HFF-Myc (cell line): ENCODE measurements at places on chromosomes 7 and 10.
A peak's percentile ranks its signal among the peaks of the same experiment; 100 is the strongest.

GRCh38 chr10:110425684-110426293, 71.9 kb upstream of the DUSP5 start:
- peak; percentile 71 for DNase-seq

- no peak for DNase-seq
Measured at GRCh38 chr10:90879062-90879461, 7.3 kb downstream of the RPP30 start.

DNA sequence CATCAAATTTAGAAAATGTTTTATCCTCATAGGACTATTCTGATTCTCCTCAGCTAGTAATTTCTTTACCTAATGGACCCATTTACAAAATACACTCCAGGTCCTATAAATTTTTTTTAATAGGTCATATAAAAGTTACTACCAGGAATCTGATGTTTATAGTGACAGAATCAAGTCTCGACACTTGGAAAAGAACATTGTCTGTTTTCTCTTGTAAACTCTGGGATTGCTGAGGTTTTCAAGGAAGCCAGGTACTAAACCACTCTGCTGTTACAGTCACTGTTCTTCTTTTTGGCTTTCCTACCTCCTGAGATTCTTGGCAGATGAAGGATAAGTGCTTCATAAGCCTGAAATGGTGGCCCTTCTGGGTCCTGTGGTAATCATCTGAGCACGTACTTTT, 493.1 kb downstream of the AUTS2 start:
- DNase-seq, result no peak

DNA sequence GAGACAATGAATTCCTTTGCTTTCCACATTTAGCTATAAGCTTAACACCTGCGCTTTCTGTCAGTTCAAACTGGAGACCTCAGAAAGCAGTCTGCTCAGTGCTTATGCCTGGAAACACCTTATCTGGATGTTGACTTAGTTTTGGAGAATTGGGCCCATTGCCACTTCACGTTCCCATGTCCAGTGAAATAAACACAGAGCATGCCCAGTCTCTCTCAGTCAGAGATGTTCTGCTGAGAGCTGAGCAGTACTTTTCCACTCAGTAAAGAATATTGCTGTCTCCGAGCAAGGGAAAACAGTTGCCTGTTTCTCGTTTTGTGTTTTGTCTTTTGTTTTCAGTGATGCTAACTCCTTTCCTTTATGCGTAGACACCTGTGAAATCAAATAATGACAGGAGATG, 83.2 kb upstream of the PRR15 start:
- DNase-seq, result no peak

- no peak for DNase-seq
Measured at GRCh38 chr7:2512179-2512661, 7.4 kb upstream of the LFNG start.

- no peak for DNase-seq
Measured at GRCh38 chr7:71286336-71286735, 154.4 kb downstream of the GALNT17 start.

- no peak for DNase-seq
Measured at GRCh38 chr7:115679976-115680375, 350.6 kb downstream of the TFEC start.

DNA sequence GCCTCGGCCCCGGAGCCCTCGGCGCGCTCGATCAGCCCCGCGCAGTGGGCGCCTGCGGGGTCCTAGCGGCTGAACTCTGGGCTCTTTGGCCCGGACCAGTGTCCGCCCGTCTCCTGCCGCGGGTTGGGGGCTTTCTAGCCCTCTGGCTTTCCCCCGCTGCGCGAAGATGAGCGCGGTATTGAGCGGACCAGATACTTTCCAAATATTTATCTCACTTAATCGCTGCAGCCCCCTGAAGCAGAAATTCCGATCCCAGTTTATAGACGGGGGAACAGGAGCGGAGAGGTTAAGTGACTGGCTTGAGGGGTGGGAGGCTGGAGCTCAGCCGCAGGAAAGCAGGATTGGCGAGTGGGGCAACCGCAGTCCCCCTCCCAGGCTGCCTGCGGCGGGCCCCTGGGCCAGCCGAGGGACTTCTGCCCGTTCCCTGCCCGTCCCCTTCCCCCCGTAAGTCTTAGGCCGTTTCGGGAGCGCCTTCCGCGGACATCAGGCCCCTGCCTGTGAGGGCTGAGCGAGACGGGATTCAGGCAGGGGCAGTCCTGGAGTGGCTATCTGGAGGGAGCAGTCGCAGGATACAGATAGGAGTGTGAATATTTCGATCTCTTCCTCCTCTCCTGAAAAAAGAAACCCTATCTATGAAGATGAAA, 565 bp downstream of the STRIP2 start:
- DNase-seq, result no peak

- no peak for DNase-seq
Measured at GRCh38 chr10:36118314-36118713, 476.2 kb upstream of the FZD8 start.

GRCh38 chr7:80637454-80637853, 988 bp upstream of the CD36 start:
- DNase-seq, result no peak

DNA sequence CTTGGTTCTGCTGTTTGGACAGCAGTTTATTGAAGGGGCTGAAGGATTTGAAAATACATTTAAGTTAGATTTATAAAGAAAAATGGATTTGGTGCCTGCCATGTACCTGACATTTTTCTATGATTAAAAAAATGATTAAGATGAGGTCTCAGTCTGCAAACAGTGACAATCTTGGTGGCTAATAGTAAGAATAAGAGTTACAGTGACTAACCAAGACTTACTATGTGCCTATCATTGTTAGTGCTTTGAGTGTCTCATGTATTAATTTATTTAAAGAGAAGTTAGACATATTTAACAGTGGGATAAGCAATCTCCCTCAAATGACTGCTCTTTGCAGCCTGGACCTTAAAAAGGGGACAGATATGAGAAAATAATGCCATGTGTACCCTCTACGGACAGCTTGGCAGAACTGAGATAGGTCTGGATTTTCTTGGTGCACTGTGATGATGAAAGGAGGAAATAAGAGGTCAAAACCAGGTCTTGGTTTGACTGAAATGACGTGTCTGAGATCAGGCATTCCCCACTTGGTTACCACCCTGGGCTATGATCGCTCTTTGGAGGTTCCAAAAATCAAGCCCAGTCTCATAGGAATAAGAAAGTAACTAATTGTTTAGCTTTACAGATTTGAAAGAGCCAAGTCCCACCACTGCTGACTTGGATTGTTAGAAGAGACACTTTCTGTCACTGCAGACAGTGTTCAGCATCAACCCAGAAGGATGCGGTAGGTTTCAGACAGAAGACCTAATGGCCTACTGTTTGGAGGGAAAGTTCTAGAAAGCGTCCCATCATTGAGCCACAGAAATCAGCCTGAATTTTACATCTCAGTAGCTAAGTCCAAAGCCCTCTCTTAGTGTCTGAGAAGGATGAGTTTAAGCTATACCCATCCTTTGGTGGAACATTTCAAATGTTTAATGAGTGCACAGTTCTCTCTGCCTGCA, 2.1 kb downstream of the CASP7 start:
- no peak for DNase-seq

- no peak for DNase-seq
Measured at GRCh38 chr7:87147500-87147899, 4.8 kb upstream of the DMTF1 start.

GRCh38 chr10:128056303-128057050, 69.7 kb downstream of the MKI67 start:
- no peak for DNase-seq

DNA sequence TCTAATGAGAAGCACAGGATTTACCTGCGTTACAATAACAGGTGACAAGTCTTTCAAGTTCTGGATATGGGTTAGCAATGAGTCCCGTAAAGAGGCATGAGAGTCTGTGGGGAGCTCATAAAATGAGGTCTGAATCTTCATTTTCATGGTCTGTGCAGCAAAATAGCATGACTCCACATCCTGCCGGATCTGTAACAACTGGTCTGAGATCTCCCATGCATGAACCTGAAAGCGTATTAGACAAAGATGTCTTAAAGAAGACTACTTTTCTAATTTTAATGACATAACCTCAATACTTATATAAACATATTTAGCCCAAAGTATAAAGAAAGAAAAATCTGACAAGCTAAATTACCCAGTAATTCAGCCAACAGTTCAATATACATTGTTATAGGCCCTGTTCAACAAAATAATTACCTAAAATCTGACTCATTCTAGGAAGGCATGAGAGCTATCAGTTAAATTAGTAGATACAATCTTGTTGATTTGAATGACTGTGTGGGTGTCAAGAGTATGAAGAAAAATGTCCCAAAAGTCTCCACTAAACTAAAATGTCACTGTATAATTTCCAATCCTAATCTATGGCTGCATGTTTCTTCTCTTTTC, 36.9 kb downstream of the TNPO3 start:
- no peak for DNase-seq

GRCh38 chr10:88227342-88228018, 355.6 kb downstream of the RNLS start:
- DNase-seq, result no peak

- no peak for DNase-seq
Measured at GRCh38 chr10:62924344-62924748, 108.2 kb upstream of the EGR2 start.

DNA sequence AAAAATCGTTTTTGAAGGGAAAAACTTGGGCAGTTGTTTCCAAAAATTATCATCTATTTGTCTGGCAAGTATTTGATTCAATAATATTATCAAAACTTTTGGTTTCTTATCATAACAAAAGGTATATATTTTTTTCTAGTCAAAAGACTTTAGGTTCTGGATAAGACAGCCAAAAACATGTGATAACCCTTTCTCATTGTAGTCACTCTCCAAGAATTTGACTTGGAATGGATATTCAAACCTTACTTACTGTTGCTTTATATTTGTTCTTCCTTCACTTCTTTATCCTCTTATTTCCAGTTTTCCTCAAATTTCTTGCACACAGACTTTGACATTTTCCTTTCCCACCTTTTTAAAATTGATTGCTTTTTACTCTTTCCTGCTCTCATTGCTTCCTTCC, 140.9 kb upstream of the FAM3C start:
- DNase-seq, result no peak

GRCh38 chr7:100863406-100863950, 3.7 kb upstream of the TRIP6 start:
- DNase-seq, result no peak

DNA sequence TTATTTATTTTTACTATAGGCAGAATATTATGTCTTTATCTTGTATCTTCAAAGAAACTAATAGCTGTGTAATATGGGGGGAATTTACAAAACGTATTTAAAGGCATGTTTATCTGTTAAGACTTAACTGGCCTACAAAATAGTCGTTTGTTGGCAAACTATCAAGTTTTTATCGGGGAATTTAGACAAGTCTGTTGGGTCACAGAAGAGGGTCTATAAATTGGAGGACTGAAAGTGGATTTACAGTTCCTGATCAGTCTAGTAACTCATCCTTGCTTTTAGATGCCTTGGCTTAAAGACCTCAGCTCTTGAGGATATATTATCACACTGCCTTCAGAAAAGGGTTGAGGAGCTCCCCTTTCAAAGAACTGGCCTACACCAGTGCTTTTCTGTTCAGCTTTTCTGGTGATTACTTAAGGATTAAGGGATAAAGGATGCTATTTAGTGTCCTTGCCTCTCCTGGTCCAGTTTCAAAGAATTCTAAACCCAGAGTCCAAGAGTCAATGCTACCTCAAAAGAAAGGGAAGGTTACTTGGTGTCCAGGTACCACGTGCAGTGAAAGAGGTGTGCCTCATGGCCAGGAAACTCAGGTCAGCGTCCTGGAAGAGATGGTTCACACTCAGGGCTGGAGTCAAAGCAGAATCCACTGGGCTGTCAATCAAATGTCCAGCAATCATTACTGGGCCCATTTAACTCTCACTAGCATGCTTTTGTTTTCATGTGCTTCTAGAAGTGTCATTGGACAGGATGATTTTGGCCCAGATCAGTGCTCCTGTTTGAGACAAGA, 42.9 kb upstream of the ABI1 start:
- no peak for DNase-seq

GRCh38 chr10:34492081-34492480, 323.0 kb downstream of the PARD3 start:
- DNase-seq, result no peak

DNA sequence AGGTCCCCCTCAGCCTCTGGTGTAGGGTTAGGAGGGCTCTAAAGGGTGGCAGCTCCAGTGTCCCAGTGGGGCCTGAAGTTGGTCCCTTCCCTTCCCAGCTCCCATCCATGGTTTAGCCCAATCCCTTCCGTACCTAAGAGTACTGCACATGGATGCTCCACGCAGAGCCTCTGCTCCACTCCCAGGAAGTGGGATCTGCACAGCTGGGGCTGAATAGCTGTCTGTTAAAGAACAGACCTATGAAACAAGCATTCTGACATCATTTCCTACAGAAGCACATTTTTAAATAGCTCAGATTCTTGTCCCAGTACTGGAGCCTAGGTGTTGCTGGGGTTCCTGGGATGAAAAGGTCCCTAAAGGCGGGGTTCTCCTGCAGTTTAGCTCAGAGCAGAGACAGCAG, 135.9 kb downstream of the ZMYND11 start:
- no peak for DNase-seq

- DNase-seq, result no peak
Measured at GRCh38 chr10:61621605-61622051, 41.1 kb upstream of the CABCOCO1 start.

- no peak for DNase-seq
Measured at GRCh38 chr10:63760034-63760707, 239.0 kb downstream of the REEP3 start.

GRCh38 chr7:18189500-18190126, 162.0 kb upstream of the PRPS1L1 start:
- DNase-seq, result no peak

DNA sequence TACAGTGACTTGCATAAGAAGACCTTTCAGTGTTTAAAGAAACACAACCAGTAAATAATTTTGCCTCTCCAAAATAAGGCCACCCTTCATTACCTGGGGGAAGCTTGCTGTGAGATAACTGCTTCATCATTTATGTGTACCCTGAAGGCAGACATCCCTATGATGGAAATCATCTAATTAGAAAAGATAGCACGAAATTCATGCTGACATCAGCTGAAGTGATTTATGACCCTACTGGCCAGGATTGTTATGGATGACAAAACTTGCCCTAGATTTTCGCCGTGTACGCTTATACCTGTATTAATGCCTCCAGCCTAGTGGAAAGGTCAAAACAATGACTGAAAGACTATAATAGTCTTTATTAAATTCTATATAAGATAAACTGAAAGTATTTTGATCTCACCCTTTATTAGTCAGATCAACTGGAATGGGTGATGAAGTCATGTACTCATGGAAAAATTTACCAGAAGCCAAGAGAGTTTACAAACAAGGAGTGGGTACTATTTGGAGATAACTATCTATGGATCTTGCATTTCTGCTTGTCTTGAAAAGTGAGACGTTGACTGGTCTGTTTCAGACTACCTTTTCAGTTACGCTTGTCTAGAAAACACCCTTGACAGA, 114.2 kb downstream of the PPP1R3A start:
- DNase-seq, result no peak

DNA sequence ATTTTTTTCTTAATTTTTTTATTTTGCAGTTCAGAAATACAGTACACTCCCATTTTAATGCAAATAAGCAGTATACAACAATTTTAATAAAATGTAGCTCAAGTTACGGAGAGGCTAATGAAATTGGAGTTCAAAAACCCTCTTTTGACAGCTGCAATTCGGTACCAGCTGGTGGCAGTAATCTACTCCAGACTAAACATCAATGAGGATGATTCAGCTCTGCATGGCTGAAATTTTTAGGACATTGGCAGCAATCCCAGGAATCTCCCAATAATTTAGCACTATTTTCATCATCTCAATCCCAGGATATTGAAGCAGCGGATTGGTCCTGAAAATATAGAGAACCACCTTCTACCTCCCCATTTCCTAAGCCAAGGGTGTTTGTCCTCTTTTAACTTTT, 278.8 kb downstream of the CACNA2D1 start:
- DNase-seq, result peak; percentile 40

GRCh38 chr10:131655101-131655849, 245.5 kb upstream of the PPP2R2D start:
- DNase-seq, result no peak
